ENCODE measurements at places on chromosomes 16 and 17.
A peak's percentile ranks its signal among the peaks of the same experiment; 100 is the strongest.

DNA sequence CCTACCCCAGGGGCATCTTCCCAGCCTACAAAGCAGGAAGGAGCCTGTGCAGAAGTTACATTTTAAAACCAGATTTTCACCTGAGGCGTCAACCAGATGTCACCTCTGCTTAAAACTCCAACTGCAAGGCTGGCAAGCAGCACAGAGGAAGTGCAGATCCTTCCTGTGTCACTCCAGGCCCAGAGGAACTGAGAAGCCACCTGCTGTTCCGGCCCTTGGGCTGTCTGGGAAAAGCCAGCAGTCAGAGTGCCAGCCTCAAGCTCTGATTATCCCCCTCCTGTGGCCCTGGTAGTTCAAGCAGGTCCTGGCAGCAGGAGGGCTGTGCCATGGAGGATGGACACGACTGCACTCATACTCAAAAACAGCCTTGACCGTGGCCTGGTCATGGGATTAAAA lies 10.2 kb downstream of the POLR2C start:
- peak; percentile 66 for DNase-seq

DNA sequence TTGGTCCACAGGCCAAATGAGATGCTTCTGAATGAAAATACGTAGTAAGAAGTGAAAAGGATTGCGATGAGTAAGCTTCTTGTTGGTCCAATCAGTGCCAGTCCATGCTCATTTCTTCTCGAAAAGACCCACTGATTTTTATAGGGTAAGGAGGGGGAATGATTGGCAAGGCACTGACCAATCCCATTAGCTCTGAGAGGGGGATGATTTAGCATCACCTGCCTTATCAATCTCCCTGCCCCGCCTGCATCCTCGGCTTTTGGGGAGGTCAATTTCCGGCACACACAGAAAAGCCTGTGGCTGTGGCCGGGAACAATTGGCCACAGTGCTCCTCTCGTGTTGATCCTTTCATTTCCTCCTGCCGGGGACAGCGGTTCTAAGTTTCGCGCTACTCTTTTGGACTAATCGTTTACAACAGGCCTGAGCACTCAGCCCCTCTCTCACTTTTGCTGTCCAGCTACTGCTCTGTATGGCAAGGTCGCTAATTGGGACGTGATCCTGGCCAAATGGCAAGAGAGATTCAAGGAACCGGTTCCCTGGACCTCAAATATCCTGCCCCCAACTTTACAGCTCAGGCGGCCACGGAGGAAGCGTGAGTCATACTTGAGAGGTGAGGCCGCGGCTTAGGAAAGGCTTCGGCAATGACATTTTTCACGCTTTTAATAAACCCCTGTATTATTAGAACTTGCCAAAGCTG lies 43.1 kb downstream of the TBX4 start:
- DNase-seq = peak; percentile 15

DNA sequence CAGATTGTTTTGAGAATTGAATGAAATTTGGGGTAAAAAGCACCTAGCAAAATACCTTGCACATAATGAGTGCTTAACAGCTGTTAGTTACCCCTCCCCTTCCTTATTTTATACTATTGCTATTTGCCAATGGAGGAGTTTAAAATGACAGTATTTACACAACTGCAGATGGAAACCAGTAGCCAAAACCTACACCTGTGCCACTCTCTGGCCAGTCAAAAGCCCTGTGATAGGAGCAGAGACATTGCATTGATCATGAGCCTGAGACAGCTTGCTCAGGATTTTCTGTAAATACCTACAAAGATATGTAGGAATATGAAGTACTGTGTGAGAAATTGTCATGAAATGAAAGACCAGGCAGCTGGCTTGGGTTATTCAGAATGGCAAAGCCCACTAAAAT lies 115.3 kb upstream of the HLF start:
- DNase-seq = peak; percentile 16

DNA sequence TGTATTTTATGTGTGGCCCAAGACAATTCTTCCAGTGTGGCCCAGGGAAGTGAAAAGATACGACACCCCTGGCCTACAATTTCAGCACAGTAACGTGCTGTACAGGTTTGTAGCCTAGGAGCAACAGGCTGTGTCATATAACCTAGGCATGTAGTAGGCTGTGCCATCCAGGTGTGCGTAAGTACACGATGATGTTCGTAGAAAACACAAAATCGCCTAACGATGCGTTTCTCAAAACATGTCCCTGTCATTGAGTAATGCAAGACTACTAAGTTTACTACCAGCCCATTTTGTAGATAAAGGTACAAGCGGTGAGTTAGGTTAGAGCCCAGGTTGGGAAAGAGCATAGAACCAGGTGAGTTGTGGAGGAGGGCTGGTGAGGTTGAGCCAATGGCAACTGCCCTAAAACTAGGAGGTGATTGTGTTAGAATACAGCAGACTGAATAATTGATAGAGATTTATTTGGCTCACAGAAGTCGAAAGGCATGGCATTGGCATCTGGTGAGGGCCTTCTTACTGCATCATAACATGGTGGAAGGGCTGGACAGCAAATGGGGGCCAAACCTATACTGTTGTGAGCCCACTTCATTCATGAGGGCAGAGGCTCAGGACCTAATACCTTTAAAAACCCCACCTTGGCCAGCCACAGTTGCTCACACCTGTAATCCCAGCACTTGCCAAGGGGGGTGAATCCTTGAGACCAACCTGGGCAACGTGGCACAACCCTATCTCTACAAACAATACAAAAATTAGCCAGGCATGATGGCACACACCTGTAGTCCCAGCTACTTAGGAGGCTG lies 4.2 kb downstream of the EIF1 start:
- peak; percentile 54 for DNase-seq

DNA sequence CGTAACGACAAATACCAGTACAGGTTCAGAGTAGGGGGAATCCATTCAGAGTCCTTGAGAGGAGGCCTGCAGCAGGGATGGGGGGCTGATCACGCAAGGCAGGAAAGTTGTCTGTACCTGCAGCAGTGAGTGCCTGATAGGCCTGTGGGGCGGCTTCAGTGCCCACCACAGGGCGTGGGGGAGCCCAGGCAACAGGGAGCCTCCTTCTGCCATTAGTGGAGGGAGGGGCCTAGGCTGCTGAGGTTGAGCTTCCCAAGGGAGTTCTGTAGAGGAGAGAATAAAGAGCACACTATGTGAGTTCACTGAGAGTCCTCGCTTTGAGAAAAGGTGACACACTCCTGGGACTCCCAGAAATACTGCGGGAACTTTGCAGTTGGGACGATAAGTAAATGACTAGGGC lies 134.6 kb downstream of the SPECC1 start:
- no peak for DNase-seq

DNA sequence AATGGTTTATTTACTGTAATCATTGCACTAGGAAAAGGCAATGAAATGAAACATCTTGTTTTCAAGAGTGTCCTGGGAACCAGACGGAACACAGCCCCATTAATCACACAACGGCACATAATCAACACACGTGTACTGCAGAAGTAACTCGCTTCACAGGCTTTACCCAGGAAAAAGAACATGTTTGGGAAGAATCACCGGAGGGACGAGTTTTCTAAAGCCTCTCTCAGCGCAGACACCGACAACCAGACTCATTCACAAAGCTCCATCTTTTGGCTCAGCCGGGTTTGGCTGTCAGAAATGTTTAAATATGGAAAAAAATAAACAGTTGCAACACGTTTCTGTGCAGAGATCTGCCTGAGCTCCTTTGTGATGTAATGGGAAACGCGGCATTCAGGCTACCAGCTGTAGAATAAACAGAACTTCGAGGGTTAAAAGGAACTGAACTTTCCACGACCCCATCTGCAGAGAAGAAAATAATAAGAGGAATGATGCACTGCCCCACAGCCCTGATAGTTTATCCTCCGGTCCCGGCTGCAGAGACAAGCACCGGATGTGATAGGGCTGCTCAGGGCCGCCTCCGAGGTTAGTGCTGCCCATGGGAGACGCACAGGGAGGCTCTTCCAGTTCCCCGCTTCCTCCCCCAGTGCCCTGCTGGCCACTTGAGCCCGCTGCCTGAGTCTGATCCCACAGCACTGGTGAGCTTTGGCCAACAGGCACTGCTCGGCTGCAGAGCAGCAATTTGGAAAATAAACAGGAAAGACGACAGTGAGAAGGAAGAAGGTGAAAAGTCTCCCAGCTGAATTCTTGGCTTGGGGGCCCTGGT lies 119.8 kb downstream of the HIC1 start:
- DNase-seq = no peak

DNA sequence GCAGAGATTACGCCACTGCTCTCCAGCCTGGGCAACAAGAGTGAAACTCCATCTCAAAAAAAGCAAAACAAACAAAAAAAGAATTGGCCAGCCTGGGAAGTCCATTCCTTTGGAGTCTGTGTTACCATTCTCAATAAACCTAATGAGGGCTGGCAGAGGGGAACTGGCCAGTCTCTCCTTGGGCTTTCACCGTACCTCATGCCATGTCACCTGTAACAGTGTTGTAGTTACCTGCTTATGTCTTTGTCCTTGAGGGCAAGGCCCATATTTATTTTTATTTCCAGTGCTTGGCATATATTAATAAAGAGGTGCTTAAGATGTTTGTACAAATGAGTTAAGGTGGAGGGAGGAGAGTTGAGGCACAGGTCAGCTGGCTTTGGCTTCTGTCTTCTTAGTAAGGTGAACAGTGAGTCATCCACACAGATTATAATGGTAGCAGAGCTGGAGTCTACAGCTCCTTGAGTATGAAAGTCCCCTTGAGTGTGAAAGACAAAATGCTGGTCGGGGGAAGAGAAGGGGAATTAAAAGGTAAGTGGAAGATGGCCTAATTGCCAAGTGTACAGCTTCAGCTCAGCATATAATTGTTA lies 8.4 kb downstream of the C1QBP start:
- no peak for DNase-seq

GRCh38 chr17:2157081-2157480 lies 102.2 kb downstream of the HIC1 start:
- no peak for DNase-seq

GRCh38 chr17:18224387-18225120 lies 881 bp upstream of the LLGL1 start:
- no peak for DNase-seq

- no peak for DNase-seq
These were observed 115.9 kb upstream of the TNRC6C start for GRCh38 chr17:77842528-77843147.

GRCh38 chr17:34241062-34241461 lies 14.0 kb upstream of the CCL2 start:
- no peak for DNase-seq

DNA sequence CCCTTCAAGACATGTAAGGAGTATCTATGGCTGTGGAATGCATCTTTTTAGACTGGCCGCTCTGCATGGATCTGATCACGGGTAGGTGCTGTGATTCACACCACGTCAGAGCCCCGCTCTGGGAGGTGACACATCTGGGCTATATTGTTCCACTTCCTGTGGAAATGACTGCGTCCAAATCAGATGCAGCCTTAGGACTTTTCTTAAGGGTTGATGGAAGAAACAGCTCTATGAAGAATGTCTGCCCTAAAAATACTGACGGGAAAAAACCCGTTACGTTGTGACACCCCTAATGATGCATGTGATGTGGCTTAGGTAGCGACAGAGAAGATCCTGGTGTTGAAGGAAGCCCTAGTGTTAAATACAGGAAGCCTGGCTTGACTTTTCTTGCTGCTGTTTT lies 12.2 kb downstream of the BANP start:
- DNase-seq = no peak

GRCh38 chr16:21244518-21245215 lies 11.2 kb downstream of the ANKS4B start:
- no peak for DNase-seq

DNA sequence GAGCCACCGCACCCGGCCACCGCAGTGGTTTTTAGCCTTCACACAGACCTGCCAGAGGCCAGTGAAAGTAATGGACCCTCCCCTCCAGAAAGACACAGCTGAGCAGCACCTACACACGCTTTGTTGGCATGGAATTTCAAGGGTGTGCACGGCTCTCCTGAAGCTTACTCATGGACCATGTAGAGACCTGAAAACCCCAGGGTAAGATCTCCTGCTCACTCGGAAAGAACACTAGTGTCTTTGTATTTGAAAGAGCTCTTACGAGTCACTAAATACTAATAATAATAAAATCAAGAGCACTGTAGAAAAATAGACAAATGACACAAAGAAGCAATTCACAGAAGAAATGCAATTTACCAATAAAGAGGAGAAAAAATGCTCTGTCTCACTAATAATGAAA lies 20.0 kb downstream of the SLC43A2 start:
- no peak for DNase-seq

- no peak for DNase-seq
These were observed 8.2 kb downstream of the RHBDF2 start for GRCh38 chr17:76492989-76493501.

GRCh38 chr17:5780476-5780875 lies 196.2 kb upstream of the NLRP1 start:
- DNase-seq = peak; percentile 16

DNA sequence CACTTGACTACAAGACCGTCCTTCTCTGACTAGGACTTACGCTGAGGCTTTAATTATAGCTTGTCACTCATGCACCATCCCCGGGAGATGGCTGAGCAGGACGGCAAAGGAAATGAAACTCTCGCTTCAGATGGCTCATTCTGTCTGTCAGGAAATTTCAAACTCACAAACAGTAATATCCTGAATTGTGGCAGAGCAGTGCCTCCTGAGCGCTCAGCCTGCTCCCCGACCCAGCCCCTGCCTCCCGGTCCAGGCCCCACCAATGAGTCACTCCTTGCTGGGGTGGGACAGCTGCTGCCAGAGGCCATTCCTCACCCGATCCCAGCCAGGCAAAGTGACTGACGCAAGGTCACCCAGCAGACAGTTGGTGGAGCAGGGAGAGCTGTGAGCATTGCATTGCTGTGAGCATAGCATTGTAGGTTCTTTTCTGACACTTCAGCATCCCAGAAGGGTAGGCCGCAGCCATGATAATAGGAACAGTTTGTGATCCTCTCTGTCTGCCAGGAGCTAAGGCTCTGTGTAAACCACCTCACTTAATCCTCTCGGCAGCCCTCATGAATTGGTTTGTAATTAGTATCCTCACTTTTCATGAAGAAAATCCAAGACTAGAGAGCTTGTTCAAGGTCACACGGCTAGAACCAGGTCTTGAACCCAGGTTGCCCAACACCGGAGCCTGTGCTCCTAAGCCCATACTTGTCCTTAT lies 20.9 kb downstream of the CCDC182 start:
- no peak for DNase-seq

DNA sequence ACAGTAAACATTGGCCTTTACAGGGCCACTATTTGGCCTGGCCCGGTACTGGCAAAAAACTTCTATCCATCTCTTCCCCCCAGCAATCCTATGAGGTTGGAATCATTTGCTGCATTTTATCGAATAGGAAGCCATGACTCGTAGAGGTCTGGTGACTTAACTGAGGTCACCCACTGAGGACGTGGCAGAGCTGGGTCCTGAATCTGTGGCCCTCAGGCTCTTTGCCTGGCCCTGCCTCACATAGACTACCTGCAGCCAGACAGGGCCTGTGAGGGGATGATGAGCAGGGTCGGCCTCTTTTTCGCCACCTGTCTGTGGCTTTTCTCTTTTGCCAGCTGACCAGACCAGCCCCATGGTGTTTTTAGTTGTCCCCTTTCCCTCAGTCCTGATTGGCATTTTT lies 1.9 kb downstream of the PPP4C start:
- no peak for DNase-seq

DNA sequence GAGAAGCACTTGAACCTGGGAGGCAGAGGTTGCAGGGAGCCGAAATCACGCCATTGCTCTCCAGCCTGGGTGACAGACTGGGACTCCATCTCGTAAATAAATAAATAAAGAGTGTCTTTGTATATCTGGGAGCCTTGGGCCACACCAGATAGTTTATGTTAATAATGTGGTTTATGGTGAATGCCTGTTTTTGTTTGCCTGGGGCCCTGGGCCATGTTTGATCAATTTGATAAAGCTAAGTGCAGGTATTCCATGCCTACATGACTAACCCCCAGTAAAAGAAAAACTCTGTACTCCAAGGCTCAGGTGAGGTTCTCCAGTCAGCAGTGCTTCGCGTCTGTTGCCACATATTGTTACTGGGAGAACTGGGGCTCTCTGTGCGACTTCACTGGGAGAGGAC lies 15.1 kb downstream of the SCIMP start:
- no peak for DNase-seq

Data from DMS53 (cell line).